ENCODE measurements at places on chromosomes 16 and 17.

GRCh38 chr17:57107498-57108101 is 22.6 kb downstream of the AKAP1 start:
- no peak for DNase-seq

DNA sequence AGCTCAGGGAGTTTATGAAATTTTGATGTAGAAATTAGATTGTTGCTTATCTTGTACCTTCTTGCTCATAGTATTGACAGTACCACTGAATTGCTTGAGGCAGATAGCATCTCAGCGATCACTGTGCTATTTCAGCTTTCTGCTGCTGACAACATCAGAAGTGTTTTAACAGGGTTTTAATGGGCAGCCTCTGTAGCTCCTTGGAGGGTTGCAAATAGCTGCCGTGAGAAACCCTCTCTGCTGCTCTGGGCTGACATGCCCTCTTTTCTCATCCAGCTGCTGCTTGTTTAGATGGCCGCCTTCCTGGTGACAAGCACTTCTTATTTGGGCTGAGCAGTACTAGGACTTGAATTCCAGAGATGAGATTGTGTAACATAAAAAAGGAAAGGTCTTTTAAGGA is 180.2 kb upstream of the TBX2 start:
- no peak for DNase-seq

DNA sequence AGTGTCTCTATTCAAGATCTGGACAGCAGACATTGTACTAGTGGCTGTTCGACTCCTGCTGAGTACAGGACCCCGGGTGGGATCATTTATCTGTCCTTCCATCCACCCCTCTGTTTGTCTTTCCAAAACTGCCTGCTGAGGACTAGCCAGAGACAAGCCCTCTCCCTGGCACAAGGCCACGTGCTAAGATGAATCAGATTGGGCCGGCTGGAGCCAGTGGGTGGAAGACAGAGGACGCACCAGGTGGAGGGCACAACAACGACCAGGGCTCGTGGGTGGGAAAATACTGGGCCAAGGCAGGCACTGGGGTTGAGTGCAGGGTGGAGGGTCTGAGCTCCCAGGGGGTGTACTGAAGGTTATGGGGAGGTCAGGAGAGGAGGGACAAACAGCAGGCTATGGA is 1.4 kb upstream of the CA7 start:
- no peak for DNase-seq

GRCh38 chr16:57694725-57695679 is at the start of gene DRC7:
Gene DRC7 (plus strand): TSS chr16:57694806. CDS start chr16:57697950, 3,144 bp downstream.
- DNase-seq, result peak; percentile 52
